ENCODE measurements at places on chromosomes 3 and 15.

- DNase-seq = no peak
These were observed 357.8 kb downstream of the VPS13C start for GRCh38 chr15:61702224-61703020.

- no peak for DNase-seq
These were observed 27.6 kb upstream of the MYO1E start for GRCh38 chr15:59400103-59400813.

- DNase-seq = no peak
These were observed 604 bp downstream of the ISL2 start for GRCh38 chr15:76337059-76337695.

DNA sequence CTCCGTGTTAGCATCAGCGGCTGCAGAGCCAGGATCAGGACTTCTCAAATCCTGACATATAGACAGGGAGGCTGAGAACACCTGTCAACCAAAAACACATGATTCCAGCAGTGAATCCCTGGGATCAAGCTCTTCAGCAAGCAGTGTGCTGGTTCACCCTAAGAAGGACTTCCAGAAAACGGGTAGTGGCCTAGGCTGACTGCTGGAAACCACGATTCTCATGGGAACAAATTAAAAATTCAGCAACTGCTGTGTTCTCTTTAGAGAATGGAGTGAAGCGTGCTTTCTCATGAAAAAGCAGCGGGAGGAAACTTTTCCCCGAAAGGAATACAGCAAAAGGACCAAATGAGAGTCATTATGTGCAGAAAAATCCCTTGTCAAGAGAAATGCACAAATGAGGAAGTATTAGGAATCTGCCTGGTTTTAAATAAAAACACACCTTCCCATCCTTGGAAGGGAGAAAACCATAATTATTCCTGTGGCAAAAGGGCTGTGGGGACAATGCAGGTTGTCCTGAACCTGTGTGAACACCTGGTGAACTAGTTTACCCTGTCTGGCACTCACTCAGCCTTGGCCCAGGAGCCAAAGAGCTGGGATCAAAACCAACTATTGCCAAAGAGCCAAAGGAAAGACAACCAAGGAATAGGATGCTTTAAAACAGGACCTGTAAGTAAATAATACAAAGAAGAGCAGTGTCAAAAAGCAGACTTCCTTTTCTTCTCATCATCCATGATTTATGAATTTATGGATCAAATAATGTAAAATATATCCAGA lies 13.4 kb downstream of the IL12A start:
- DNase-seq = no peak

DNA sequence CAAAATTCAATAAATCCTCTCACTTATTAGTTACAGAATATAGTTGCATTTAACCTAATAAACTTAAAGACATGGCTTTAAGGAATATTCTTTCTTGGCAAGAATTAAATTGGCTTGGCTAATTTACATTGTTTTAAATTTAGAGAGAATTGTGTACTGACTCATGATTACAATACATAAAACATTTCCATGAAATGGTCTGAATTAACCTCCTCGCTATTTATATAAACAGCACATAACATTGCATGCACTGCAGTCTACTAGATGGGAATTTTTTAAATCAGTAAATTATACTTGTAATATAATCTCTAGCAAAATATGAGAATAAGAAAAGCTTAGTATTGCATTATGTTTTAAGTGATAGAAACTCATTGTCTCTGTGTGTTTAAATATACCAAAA lies 268.9 kb downstream of the SHOX2 start:
- DNase-seq = no peak

All from NCI-H446 (cell line).